Stimulated activated CD8-positive, alpha-beta memory T cell treated with anti-CD3 and anti-CD28 coated beads, Interleukin-15, amount 100 ng/mL, for 24 hours (primary cell): ENCODE measurements at places on chromosomes 12 and 14.

DNA sequence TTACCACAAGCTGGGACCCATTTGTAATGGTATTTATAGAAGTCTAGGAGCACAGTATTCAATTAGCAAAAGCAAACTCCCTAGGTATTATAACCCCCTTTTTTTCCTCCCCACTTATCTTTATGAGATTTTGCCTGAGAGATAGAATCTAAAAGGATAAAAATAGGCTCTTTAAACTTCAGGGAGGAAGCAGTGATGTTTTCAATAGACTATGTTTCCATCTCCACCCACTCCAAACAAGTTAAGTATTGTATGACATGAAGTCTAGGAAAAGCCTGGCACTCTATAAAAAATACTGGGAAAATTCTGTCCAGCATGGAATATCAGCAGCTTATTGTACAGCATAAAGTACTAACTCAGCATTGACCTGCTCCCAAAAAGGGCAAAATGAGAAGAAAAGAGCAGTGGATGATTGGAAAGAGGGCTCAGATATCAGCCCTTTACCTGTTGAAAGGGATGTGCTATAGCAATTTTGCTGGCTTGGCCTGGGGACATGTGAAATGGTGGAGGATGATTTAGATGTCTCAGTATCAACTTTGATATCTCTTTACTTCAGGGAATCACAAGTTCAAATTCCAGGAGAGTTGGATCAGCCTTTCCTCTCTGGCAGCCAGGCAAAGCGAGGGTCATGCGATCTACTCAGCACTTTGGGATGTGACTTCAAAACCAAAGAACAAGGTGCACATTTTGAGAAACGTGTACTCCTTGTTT, 72.4 kb downstream of the IGF1 start:
- DNase-seq = no peak

DNA sequence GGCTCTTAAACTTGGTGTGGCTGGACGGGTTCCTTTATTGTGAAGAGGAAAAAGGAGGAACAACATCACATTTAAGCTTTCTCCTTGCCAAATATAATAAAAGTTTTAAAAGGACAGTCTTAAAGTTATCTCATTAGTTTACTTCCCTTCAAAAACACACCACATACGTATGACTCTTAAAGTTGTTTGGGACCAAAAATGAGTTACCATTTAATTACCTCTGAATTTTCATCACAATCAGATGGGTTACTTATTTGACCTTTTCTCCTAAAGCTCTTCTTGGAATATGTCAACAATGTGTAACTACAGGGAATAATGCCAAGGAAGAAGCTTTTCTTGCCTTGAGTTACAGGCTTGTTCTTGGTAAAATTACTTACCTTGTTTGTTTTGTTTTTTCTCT, 16.4 kb downstream of the RAB21 start:
- DNase-seq = no peak

DNA sequence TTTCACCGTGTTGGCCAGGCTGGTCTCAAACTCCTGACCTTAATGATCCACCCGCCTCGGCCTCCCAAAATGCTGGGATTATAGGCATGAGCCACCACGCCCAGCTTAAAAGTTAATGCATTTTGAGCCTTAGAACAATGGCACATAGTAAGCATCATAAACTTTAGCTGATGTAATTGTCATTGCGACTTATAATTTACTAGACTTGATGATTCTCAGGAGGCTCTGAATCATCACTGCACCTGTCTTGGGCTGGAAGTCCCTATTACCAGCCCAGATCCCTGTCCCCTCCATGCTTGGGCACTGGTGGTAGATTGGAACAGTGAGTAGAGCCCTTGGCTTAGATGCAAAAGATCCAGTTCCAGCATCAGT, 26.1 kb downstream of the KMT5A start:
- no peak for DNase-seq

DNA sequence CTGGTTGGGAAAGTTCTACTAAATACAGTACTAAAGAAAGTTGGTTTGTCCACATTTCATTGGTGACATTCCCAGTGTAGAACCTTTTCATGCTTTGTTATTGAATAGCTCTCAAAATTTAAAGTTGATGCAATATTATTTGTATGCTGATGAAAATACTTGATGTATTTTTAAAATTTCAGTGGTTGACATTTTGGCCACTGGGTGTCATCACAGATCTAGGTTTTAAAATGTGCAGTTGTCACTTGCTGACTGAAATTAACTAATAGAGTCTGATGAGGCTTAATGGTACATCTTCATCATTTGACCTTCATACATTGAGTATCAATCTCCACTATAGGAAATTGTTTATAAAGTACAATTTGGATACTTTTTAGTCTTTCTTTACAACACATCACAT, 37.1 kb downstream of the CMAS start:
- no peak for DNase-seq

DNA sequence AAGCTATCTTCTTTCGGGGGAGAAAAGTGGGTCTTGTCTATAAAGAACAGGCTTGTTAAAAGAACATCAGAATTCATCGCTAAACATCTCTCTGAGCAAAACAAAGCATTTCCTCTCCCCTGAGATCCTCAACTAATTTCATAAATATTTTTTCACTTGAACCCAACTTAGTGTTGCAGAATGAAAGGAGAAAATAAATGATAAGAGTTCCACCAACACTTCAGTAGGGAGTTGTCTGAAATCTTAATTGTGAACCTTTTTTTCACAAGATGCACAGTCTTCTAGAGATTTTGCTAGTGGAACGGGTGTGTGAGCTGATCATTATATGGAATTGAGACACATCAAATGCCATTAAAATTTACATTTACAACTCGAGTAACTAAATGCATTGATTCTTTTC, 1.3 kb upstream of the DAAM1 start:
- no peak for DNase-seq

DNA sequence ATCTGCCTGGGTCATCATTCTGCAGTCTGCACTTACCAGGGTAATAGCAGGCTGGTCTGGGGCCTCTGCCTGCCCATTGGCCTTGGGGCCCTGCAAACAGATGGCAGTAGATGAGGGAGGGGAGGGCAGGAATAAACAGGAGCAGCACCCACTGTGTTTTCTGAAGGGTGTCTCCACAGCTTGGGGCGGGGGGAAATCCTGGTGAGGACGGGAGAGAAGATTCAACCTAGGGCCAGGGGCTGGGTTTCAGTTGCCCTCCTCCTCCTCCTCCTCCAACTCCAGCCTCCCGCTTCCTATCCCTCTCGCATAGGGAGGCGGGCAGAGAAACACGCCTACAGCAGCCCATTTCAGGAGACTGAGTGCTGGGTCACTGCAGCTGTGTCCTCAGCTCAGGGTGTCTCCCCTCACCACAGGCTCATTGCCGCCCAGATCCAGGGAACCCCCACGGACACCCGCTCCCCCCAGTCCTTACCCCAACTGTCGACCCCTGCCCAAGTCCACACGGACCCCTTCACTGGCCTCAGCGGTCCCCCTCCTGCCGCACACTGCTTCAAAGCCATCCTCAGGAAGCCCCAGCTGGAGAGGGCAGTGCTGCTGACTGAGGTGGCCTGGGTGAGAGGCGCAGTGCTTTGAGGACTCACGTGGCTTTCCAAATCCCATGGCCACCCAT, 9.1 kb upstream of the KRT80 start:
- DNase-seq = no peak

DNA sequence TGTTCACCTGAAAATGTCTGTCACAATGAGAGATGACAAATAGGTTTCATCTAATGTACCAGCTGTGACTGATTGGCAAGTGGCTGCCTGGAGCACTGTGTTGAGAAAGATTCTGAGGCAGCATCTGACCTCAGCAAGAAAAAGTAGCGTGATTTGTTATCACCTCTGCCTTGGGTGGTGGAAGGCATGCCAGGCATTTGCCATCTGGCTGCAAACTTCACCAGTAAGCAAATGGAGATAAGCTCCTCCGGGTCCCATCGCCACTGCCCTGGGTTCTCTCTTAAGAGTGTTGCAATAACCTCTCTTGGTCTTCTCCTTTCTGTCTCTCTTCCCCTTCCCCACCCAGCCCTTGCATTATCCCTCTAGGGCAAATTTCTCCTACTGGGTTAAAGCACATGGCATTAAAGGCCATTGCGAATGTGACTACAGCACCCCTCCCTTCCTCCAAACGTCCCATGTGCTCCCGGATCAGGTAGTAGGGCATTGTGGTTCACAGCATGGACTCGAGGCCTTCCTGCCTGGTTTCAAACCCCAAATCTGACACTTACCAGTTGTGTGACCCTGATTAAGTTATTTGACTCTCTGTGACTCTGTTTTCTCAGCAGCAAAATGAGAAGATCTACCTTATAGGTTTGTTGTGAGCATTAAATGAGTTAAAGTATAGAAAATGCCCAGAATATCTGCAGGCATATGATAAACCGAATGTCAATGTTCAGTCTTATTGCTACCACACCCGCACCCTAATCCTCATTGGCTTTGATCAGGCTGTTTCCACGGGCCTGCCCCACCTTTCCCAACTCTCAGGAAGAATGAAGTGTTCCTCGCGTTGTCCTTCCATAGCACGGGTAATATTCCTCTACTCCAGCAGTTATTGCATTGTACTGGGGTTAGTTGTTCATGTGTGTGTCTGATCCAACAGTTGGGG, 8.2 kb upstream of the LGALS3 start:
- DNase-seq = no peak

DNA sequence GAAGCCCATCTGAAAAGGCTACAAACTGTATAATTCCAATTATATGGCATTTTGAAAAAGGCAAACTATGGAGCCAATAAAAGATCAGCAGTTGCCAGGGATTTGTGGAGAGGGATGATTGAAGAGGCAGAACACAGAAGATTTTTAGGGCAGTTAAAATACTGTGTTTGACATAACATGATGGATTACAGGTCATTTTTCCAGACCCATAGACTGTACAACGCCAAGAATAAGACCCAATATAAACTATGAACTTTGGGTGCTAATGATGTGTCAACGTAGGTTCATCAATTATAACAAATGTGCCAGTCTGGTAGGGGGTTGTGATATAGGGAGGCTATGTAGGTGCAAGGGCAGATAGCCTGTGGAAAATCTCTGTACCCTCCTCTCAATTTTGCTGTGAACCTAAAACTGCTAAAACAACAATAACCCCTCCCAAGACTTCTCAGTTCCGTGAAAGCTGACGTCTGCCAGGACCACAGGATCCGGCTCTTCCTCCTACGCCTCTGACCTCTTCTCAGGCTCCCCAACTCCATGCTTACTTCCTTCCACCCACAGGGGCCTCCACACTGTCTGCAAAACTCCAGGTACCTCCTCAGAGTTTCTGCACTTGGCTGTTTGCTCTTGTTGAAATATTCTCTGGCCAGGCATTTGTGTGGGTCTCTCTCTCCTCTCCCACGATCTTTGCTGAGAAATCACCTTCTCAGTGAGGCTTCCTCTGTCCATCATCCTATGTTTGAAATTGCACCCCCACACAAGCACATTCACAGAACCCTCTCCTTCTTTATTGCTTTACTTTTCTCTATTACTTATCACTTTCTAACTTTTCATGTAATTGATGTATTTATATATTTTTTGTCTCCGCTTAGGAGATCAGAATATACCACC, 131.4 kb downstream of the BBS10 start:
- no peak for DNase-seq

DNA sequence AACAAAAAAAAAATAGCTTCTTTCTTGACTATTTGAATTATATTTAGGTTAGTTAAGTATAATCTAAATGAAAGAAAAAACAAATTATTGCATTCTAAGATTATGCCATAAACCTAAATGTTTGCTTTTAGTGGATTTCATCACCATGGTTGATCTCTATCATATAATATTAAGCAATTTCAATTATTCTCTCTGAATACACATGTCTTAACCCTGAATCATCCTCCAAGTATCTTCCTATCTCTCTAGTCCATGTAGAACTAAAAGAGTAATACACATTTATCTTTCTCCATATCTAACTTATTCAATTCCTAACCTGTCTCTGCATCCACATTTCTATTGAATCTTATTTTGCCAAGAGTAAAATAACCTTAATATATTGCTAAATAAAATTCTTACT, 59.6 kb downstream of the PPFIA2 start:
- no peak for DNase-seq

- no peak for DNase-seq
Measured at GRCh38 chr12:2298556-2299200, 245.9 kb downstream of the CACNA1C start.

GRCh38 chr12:94789510-94790225, 139.3 kb upstream of the TMCC3 start:
- DNase-seq = no peak

DNA sequence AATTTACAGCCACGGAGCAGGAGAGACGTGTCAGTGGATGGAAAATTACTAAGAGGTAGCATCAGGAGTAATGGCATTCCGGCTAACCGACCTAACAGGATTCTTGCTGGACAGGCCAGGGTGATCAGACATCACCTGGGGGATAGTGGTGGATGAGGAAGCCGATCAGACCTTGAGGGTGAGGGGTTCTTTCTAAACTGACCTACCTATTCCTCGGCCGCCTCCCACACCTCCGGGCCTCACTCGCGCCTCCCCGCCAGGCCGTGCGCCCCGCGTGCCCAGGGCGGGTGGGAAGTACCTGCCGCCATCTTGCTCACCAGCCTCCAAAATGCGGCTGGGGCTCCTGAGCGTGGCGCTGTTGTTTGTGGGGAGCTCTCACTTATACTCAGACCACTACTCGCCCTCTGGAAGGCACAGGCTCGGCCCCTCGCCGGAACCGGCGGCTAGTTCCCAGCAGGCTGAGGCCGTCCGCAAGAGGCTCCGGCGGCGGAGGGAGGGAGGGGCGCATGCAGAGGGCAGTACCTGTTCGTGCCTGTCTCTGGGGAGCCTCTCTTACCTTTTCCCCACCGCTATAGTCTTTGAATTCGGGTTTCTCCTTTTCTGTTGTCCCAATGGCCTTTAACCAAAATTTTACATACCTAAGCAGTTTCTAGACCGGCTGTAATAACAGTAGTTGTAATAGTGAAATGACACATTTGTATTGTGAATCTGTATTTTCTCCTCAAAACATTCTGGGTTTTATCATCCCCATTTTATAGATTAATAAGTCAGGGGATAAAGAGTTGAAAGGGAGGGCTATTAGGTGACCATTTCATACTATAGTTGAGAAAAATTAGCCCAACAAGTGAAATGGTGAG, at the start of gene TMPRSS12:
TMPRSS12 (plus strand) TSS at position 290 of the 857 bp plus-strand sequence; CDS start at position 329, 39 bp downstream.
- no peak for DNase-seq

DNA sequence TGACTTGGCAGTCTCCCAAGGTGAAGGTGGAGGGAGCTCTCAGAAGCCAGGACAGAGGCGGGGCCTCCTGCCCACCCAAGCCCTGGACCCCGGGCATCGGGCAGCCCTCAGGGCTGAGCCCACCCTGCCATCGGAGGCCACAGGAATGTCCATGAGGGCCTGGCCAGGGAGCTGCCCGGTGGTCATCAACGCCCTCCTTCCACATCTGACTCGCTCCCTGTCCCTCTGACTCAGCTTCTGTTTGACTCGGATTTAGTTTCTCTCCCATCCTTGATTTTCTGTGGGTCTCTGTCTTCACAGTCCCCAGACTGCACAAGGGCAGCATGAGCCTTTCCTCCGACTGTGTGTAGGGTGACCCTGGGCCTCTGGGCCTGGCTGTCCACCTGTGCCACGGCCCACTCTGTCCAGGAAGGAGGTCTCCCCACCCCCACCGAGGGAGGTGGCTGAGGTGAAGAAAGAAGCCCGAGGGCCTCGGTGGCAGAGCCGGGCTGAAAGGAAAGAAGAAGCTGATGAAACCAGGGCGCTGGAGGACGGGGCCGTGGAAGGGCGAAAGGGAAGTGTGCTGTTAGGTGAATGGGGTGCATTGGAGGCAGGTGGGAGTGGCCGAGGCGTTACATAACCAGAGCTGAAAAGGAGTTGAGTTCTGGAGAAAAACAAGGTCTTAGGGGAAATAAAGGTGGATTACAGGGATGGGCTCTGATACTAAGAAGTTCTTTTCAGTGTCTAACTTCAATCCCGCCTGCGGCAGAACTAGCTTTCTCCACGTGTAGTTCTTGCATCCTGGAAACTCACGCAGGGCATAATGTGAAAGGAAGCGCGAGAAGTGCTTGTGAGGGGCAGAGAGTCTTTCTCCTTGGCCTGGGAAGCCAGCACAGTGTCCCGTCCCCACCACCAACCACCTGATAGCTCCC, 16.7 kb upstream of the TMEM106C start:
- DNase-seq = no peak
